Mesothelial cell of epicardium (in vitro differentiated cells): ENCODE measurements at places on chromosomes 3 and 15. TPM values are rescaled to one million over a fixed set of nuclear protein-coding genes. Genes with fewer than 3 reads are reported as not detected.
A peak's percentile ranks its signal among the peaks of the same experiment; 100 is the strongest.

DNA sequence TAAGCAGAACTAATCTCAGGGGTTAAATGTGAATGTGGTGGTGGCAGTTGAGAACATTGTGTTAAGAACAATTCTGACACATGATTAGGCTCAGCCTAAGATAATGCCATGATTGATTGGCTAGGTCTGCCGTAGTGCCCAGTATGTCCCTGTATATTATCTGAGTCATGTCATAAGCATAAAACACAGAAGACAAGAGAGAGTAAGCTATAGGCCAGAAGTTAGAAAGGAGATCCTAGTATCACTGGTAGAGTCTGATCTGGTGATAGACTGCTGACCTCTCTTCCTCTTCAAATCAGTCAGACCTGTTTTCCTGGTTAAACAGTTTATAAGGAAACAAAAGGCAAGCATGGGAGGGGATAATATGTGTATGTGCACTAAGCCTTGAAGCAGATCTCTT, 30.1 kb upstream of the ATP8B4 start:
- H3K27me3 ChIP-seq = no peaks in the 10 kb centered on the region
- peak overlapping the region; percentile 47 for H3K27ac ChIP-seq
- no peak overlapping the region for H3K4me3 ChIP-seq
- H3K4me1 ChIP-seq = peaks cover 22% of the 10 kb centered on the region
- H3K36me3 ChIP-seq = no peaks in the 10 kb centered on the region
- no peak for DNase-seq

GRCh38 chr3:108940166-108940565, 13.5 kb downstream of the GUCA1C start:
- no peak overlapping the region for H3K4me3 ChIP-seq
- H3K27me3 ChIP-seq = no peaks in the 10 kb centered on the region
- DNase-seq = no peak
- peaks cover 32% of the 10 kb centered on the region for H3K4me1 ChIP-seq
- H3K27ac ChIP-seq = peak overlapping the region; percentile 32

NME9 gene
- 0.34 to 1.1 TPM (median 0.44 TPM) in 3 replicates for total RNA-seq

GOLGA8G gene
- total RNA-seq = not detected in 3 replicates

- DNase-seq = no peak
- H3K4me3 ChIP-seq = no peak overlapping the region
- peaks cover 70% of the 10 kb centered on the region for H3K27me3 ChIP-seq
- no peaks in the 10 kb centered on the region for H3K36me3 ChIP-seq
Measured at GRCh38 chr3:158107605-158108444, 1.6 kb upstream of the SHOX2 start.
